ENCODE measurements at places on chromosomes 3 and 15.

- no peak for DNase-seq
These were observed 656.8 kb upstream of the SGO1 start for GRCh38 chr3:20842594-20843436.

DNA sequence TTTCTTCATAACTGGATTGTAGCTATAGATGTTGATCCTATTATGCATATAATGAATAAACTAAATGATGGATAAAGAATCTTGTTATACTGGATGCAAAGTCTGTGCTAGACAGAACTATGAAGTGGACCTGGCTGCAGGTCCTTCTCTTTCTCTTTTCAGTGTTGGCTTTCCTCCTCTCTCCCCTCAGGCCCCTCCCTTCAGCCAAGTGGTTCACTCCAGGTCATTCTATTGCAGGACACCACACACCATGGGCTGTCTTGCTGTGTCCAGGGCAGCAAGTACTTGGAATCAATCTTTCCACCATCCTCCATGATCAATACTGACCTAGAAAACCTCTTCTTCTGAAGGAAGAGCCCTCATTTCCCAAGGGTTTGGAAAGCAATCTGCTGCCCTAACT lies 20.3 kb downstream of the EIF4E3 start:
- no peak for DNase-seq

DNA sequence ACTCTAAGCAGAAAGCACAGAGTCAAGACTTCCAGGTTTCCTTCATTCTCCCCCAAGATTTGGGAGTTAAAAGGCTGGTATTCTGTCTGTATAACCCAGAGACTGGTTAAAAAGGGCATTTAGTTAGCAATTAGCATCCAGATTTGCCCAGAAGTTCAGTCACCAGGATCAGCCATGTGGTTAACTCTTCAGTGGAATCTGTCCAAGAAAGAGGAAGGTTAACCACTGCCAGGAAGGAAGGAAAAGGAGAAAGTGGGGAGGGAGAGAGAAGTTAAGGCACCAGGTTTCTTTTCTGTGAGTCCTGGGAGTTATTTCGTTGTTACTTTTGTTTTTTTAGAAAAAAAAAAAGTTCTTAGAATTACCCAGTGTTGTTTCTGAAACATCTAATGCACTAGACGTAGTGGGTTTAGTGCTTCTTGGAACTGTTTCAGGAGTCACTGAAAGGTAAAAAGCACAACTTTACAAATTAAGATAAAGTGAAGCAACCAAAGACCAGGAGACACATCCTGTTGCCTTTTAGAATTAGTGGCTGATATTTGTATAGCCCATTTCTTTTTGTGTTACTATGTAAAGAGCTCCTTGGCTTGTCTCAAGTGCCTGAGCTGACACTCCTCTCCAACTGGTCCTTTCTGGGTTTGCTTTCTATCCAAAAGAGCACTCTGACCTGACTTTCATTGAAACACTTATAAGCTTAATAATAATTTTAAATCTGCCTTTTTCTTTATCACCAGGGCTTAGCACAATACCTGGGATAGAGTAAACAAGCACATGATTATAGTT lies 128.6 kb downstream of the ABI3BP start:
- DNase-seq = no peak

- DNase-seq = no peak
These were observed 161.5 kb downstream of the FEZF2 start for GRCh38 chr3:62211675-62212429.

DNA sequence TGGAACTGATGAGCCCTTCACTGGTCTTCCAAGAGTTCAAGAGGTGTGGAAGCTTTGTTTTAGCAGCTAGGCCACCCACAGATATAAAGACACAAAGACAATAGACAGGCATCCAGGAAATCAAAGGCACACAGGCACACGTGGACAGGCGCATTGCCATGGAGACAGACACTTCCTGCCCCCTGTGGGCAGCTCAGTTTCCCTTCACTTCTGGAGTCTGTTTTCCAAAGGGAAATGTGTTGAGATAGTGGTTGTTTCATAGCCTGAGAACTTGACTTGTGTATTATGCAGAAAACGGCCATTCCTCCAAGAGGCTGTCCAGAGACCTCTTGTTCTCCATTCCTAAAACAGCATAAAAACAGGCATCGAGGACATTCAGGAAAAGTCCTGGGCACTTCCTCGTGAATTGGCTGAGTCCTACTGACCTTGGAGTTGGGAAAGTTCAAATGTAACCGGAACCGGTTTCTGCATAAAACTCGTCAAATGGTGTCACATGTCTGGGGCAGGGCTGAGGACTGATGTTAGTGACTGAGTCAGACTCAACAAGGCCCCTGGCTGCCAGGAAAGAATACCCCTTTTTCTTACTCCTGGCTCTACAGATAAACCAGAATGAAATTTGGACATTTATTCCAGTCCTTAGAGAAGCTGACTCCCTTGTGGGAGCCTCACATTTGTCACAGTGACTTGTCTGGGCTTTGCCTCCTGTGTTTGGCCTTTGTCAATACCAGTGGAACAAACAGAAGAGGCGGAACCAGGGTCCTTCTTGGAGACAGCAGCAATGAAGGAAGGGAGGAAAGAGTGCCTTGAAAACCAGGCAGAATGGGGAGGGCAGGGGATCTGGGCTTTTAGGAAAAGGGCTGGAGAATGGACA lies 1.3 kb downstream of the ALPK3 start:
- DNase-seq = no peak
